ENCODE measurements at places on chromosomes 5 and 9.

GRCh38 chr5:77120706-77121105 lies 33.6 kb upstream of the ZBED3 start:
- DNase-seq: no peak

DNA sequence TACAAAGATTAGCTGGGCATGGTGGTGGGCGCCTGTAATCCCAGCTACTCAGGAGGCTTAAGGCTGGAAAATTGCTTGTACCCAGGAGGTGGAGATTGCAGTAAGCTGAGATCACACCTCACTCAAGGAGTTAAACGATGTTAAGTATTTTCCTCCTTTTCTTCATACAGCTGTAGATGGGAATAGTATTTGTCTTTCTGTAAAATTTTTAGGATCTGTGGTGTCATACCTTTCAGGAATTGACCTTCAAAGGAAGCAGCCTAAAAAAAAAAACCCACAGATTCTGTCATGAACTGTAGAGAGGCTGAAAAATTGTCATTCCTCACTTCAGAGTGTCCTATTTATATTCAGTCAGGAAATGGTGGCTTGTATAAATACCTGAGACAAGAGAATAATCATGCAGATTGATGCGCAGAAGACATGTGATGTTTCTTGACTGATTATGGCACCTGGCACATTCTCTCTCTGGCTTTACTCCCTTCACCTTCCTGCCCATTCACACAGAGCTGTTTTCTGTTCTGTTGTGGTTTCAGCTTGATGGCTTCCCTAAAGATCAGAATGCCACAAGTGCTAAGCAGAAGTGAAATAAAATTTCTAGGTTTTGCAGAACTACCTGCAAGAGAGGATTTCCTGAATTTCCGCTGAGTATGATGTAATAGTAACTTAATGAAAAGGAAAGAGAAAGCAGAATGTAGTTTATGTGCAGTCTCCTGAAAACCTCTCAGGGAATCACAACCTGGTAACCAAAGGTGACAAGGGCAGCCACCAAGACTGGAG lies 3.8 kb downstream of the IFNA1 start:
- no peak for DNase-seq

GRCh38 chr9:4160249-4160648 lies 139.6 kb downstream of the GLIS3 start:
- DNase-seq: no peak

GRCh38 chr9:78121488-78121887 lies 89.9 kb upstream of the GNAQ start:
- peak; percentile 49 for DNase-seq

DNA sequence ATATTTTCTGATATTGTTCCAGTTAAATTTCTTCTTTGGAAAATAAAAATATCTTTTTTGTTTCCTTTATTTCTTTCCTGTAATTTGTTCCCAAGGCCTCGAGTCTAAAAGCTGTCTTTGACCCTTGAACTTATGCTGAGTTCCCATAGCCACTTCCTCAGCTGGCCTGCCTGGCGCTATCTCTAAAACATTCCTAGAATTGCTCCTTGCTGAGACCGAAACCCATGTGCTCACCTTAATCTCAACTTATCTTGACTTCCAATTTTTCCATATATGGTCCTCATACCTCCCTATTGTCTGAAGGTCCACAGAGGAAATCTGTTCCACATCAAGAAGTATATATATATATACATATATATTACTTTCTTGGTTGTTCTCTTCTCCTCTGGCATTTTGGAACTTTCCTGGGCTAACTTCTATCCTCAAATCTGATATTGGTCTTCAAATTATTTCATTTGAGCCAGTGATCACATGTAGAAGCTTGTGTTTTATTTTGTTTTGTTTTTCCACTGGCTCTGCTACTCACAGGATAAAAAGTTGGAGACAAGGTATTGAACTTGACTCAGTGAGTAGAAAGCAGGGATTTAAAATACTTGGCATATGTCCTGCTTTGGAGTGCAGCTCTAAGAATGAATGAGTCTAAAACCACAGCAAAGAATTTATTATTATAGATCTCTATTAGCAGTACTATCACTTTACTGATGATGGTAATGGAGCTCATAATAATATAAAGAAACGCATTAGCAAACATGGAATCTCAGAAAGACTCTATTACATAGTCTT lies 45.2 kb downstream of the ENC1 start:
- no peak for DNase-seq

DNA sequence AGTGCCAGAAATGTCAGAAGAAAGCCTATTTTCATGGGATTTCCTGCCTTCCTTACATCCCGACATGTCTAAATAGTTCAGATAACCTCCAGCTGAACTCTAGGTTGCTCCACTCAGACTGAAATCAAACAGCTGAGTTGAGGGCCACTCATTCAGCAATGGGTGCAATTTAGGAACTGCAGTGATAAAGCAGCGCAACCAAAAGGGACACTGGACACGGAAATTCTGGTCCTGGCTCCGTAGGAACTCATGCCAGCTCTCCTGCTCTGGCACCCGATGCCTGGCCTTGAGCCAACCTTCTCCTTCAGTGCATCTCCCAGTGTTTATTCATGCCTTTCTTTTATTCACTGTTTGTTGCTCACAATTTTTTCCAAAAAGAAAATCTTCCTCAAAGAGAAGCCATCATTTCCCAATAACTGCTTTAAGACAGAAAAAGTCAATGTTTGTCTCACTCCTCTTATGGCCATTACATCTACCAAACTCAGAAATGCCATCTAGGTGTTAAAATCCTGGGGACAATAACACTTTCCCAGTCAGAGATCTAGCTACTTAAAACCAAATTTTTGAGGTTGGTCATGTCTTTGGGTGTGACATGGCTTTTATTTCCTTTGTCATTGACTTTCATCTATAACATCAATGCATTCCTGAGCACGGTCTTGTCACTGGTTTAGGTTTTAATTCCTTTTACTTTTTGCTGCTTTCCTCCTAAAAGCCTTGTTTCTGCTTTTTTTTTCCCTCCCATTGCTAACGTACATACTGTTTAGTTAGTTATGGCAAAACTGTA lies 126.9 kb downstream of the PDE4D start:
- no peak for DNase-seq

Measured in CD4-positive, alpha-beta T cell (primary cell).